ENCODE measurements at places on chromosomes 11 and 22.

DNA sequence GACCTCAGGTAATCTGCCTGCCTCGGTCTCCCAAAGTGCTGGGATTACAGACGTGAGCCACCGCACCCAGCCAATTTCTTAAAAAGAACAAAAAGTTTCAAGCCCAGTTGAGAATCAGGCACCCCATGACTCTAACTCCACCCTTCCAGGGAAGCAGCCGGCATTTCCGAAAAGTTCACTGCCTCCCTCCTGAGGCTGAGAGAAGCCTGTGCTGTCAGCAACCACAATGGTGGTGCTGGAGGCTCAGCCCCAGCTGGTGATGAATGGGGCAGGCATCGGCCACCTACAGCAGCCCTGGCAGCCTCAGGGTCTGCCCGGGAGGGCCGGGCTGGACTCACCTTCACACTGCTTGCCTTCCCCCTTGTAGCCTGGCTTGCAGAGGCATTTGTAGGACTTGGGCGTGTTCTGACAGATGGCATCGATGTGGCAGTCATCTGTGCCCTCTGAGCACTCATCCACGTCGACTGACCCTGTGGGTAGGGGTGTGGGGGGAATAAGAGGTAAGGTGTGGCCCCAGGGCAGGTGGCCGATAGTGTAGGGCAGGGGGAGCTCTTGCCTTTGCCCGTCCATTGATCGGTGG lies 4.3 kb downstream of the SCUBE1 start:
- no peak for DNase-seq

- DNase-seq: no peak
These were observed 15.9 kb downstream of the MED15 start for GRCh38 chr22:20523086-20523983.

DNA sequence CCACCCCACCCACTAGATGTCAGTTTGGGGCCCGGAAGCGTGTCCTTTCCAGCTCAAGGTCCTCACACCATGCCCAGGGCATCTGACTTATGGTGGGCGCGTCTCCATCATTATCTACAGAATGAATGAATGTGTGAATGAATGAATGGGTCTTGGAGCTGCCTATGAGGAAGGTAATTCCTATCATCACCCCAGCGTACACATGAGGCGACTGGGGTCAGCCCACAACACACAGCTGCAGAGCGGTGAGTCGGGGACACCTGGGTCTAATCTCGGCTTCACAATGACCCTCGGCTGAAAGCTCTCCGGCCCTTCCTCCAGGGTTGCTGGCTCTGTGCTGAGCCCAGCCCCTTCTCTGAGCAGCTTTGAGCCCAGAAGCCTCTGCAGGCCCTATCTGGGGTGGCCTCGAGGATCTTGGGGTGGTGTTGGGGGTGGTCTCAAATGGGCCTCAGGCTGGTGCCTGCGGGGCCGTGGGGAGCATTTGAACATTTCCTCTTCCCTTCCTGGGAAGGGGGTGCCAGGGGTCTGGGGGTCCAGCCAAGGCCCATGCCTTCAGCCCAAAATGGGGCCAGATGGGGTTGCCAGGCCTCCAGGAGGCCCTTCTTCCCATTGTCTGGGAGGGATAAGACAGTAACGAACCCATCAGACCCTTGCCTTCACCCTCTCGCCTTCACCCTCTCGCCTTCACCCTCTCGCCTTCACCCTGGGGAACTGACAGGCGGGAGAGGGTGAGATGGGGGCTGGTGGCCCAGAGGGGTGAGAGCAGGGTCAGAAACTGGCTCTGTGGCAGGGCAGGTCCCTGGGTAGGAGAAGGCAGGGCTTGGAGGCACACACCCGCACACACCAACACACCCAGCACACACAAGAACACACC lies 82.4 kb downstream of the MYEOV start:
- DNase-seq: no peak

GRCh38 chr11:61577383-61578118 lies 3.3 kb downstream of the SYT7 start:
- DNase-seq: no peak

DNA sequence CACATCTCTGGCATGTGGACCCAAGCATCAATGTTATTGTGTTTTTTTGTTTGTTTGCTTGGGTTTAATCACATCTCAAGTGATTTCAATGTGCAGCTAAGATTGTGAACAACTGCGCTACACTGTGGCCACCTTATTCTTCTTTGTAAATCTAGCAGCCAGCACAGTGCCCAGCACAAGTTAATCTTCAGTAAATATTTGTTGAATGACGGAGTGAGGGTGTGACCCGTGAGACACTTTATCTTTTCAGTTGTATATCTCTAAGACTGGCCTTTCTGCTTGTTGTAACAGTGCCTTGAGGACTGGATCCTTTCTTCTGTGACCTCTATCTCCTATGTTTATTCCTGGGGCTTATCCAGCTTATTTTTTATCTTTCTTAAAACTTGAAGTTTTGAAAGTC lies 21.4 kb upstream of the AMOTL1 start:
- no peak for DNase-seq

- DNase-seq: no peak
These were observed 3.6 kb downstream of the YDJC start for GRCh38 chr22:21626073-21626734.

DNA sequence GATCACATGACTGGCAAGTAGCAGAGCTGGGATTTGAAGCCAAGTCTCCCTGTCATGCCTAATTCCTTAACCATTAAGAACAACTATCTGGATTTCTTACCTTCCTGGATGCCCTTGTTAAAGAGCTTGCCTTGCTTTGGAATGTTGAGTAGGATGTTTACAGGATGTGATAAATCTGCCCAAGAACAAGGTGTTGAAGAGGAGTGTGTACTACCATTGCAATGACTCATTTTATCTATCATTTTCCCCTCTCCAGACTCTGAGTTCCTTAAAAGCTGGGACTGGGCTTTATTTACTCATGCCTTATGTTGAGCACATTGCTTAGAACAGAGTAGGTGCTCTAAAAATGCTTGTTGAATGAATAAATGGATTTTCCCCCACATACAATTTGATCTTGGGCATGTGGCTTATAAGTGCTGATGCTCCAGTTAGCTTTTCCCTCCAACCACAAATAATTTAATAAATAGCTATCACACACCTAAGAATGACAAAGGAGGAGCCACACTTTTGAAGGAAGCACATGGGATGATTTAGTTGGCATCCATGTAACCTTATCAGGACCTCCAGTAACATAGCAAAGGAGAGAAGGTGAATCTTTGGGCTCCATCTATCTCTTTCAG lies 268.6 kb upstream of the SESN3 start:
- DNase-seq: no peak

DNA sequence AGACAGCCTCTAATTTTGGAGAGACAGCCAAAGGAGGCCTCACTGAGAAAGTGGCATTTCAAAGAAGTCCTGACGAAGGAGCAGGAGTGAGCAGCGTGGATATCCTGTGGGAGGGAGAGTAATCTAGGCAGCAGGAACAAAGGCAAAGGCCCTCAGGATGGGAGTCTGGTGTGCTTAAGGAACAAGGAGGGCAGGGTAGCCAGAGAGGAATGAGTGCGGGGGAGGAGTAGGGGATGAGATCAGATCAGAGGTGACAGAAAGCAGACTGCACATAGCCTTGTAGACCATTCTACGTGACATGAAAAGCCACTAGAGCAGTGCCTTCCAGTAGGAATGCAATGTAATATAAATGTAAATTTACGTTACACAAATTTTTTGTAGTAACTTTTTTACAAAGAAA lies 5.6 kb downstream of the SLC36A4 start:
- no peak for DNase-seq

- no peak for DNase-seq
These were observed 67.2 kb downstream of the PPME1 start for GRCh38 chr11:74238243-74238642.

- no peak for DNase-seq
These were observed 41.8 kb upstream of the BARX2 start for GRCh38 chr11:129333873-129334272.

DNA sequence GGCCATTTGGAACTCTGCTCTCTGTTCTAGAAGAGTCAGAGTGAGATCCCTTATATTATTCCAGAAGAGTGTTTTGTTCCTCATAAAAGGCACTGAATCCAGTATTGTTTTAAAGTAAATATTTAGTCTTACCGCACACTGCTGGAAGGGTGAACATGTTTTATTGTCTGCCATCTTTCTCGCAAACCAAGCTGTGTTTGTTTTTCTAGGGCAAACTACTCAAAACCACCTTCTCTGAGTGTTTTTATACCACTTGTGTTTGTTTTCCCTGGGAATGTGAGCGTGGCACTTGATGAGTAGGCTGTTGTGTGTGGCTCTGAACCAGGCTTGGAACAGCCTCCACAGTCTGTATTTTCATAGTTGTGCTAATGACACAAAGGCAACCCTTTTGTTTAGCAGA lies 89.8 kb downstream of the DBX1 start:
- no peak for DNase-seq

- no peak for DNase-seq
These were observed 120.7 kb downstream of the TIMP3 start for GRCh38 chr22:32922186-32922585.

Measured in skin of body (tissue), 3 donors.